ENCODE measurements at places on chromosomes 16 and 17.

- no peak for DNase-seq
These were observed 61.9 kb upstream of the CCL1 start for GRCh38 chr17:34424814-34425491.

GRCh38 chr16:57941016-57941664, 29.8 kb downstream of the CNGB1 start:
- no peak for DNase-seq

DNA sequence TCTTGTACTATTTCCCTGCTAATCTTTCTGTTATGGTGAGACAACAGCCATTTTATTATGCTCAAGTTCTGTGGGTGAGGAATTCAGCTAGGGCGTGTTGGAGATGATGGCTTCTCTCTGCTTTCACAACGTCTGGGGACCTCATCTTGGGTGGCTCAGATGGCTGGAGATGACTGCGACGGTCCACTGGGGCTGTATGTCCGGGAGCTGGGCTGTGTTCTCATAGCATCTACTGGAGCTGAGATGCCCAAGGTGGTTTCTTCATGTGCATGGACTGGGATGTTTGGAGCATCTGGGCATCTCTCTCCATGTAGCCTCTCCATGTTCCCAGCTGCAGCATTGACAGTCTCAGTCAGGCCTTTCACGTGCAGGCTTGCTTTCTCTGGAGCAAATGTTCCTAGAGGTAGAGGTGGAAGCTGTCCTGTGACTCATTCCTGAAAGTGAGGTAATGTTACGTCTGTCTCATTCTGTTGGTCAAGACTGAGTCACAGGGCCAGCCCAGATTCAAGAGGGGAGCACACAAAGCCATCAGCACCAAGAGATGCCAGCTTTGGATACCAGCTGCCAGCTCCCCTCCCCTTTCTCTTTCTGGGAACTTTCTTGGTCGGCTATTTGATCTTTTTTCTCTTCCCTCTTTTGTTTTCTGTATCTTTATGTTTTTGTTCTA, 96.2 kb downstream of the RAP1GAP2 start:
- DNase-seq = no peak

GRCh38 chr16:54460263-54460860, 173.8 kb upstream of the IRX3 start:
- no peak for DNase-seq

GRCh38 chr17:28485049-28485448, 11.6 kb downstream of the SLC13A2 start:
- no peak for DNase-seq

- no peak for DNase-seq
These were observed 25.4 kb downstream of the RTN4RL1 start for GRCh38 chr17:1999557-2000251.

- no peak for DNase-seq
These were observed 33.9 kb downstream of the PDIA2 start for GRCh38 chr16:316741-317464.
